Lung (tissue), 17 donors: ENCODE measurements at places on chromosomes 11 and 22. TPM values are rescaled to one million over a fixed set of nuclear protein-coding genes. Genes with fewer than 3 reads are reported as not detected.

FBLN1 gene
- polyA plus RNA-seq, result 82.7 TPM

DDIAS gene
- polyA plus RNA-seq, result 0.78 TPM

SMC1B gene
- 0.04 TPM for polyA plus RNA-seq

ANO1 gene
- 1.2 TPM for polyA plus RNA-seq

TSSC4 gene
- polyA plus RNA-seq, result 48.8 TPM

PELI3 gene
- polyA plus RNA-seq, result 8.9 TPM

C22orf31 gene
- 0.30 TPM for polyA plus RNA-seq

HBG2 gene
- polyA plus RNA-seq, result 1.00 TPM

ELFN2 gene
- polyA plus RNA-seq, result 0.62 TPM

NLRP10 gene
- not detected for polyA plus RNA-seq

FREY1 gene
- polyA plus RNA-seq, result 0.28 TPM

PNPLA3 gene
- polyA plus RNA-seq, result 1.1 TPM

GSC2 gene
- polyA plus RNA-seq, result not detected
